ENCODE measurements at places on chromosomes 3 and 15. TPM values are rescaled to one million over a fixed set of nuclear protein-coding genes. Genes with fewer than 3 reads are reported as not detected.

GRCh38 chr15:47663101-47663500 is 54.2 kb upstream of the SEMA6D start:
- DNase-seq, result no peak

DNA sequence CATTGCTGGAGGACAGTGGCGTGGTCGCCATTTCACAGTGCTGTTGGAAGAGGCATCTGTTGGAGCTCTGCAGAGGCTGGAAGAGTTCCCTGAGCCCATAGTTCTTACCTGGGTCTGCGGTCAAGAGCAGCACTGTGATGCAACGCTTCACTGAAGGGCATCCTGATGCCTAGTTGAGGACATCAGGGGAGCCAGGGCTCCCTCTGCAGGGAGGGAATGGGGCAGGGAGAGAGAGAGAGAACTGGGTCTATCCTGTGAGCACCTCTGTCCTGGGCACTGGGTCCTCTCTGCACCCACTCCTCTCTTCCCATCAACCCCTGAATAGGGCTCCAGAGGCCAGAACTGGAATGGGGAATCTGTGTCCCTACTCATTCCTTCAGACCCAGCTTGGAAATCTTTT is 23.9 kb upstream of the MOBP start:
- DNase-seq, result no peak

Gene ISL2
- polyA plus RNA-seq, result 0.11 TPM

DNA sequence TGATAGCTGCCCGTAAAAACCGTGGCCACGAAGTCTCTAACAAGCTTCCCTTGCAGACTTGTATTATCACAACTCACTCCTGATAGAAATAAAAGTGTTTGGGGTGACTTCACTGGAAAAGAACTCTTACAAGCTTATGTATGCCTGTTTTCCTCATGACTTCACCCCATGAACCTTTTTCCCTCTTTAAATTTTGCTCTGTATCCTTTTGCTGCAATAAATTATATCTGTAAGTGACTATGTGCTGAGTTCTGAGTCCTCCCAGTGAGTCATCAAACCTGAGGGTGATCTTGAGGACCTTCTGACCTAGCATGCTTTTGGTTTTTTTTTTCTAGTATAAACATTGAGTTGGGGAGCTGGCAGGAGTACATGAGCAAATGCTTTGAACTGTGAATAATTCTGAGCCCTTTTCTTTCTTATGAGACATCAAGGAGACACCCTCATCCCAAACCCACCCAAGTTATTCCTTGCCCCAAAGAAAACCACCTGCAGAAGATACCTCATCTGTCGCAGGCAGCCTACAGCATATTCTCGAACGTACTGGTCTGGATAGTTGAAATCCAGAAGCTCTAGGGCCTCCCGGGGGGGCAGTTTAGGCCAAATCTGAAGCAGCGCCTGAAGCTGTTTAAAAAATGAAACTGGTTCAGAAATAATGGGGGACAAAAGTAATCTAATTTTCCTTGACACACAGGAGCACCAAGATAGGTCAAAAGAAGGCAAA is 85.9 kb downstream of the FAIM start:
- DNase-seq, result no peak

DNA sequence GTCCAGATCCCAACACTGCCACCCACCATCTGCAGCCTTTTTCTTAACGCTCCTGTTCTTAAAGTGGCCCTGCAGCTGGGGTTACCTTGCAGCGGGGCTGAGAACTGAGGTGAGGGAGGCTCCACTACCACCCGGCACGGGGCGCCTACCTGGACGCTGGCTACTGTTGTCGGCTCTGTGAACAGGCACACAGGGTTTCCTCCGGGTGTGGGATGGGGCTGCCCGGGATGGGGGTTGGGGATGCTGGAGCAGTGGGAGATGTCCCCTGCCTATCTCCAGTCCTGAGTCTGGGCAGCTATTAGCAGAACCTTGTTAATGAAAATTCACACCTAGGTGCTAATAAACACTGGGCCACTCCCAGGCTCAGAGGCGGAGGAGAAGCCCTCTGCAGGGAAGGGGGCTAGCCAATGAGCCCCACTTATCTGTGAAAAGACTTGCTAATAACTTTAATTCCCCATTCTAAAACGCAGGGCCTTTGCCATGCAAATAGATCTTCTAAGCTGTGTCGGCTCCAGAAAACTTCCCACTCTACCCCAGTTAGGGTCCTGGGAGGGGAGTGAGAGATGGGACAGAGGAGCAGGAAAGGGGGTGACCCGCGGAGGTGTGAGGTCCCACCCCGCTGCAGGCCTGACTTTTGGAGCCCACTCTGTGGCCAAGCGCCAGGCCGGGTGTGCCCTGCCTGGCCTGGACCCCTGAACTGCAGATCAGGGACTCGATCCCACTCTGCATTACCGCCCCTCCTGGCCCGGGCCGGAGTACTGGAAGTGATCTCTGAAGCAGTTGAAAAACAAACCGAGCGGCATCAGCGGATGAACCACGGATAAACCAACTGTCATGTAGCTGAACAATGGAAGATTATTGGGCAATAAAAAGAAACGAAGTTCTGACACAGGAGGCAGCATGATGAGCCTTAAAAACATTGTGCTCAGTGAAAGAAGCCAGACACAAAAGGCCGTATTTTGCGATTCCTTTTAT is 3.1 kb downstream of the MESP1 start:
- no peak for DNase-seq

Gene PLSCR5
- polyA plus RNA-seq, result not detected

- no peak for DNase-seq
Measured at GRCh38 chr3:12769761-12770160, 10.7 kb upstream of the TMEM40 start.

DNA sequence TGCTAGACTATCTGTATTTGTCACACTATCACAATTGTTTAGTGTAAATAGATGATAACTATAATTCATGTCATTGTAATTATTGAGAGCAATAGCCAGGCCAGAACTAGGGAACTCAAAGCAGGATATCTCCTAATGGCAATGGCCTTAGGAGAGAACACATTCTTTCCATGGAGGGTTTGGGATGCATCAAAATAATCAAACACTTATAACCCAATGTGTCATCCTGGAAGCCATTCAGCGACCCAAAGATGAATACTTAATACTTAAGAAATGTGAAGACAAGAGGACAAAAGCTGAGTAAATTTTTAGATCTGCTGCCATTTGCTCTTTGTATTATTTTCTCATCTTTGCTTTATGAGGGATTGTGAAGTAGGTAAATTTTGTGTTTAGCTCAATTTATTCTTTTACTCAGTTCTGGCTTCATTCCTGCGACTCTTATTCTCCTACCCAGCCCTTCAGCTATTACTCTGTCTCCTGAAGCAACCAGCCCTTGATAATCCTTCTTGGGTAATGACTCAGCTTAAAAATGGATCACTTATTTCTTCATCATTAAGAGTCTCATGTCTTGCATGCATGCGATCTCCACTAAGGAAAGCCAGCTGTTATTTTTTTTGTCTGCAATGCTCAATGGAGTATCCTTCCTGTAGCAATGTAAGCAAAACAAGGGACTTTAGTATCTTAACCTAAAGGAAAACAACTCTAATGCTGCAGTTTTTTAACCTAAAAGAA is 2.0 kb downstream of the OR4F15 start:
- no peak for DNase-seq

GRCh38 chr3:105930733-105931132 is 61.9 kb upstream of the CBLB start:
- no peak for DNase-seq
